ENCODE measurements at places on chromosomes 2 and 18. TPM values are rescaled to one million over a fixed set of nuclear protein-coding genes. Genes with fewer than 3 reads are reported as not detected.
A peak's percentile ranks its signal among the peaks of the same experiment; 100 is the strongest.

DNA sequence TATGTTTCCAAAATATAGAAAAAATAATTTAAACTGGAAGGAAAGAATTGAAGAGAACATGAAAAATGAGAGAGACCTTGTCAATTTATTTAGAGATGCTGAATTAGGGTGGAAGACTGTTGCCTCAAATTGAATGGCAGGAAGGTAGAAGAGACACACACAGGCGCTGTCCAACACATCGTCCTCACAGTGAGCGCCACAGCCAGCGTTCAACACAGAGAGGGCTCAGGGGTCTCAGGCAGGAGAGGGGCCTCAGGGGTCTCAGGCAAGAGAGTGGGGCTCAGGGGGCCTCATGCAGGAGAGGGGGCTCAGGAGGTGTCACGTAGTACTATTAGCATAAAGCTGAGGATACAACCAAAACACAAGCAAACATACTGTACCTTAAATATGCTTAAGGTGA is 65.7 kb downstream of the TMEM18 start:
- DNase-seq: peak; percentile 51
- no peaks in the 10 kb centered on the region for H3K27me3 ChIP-seq
- no peak overlapping the region for H3K27ac ChIP-seq

GRCh38 chr2:149954981-149955600 is 367.5 kb upstream of the MMADHC start:
- H3K27me3 ChIP-seq: no peaks in the 10 kb centered on the region
- H3K4me3 ChIP-seq: no peak overlapping the region
- no peaks in the 10 kb centered on the region for H3K4me1 ChIP-seq
- no peaks in the 10 kb centered on the region for H3K36me3 ChIP-seq

DNA sequence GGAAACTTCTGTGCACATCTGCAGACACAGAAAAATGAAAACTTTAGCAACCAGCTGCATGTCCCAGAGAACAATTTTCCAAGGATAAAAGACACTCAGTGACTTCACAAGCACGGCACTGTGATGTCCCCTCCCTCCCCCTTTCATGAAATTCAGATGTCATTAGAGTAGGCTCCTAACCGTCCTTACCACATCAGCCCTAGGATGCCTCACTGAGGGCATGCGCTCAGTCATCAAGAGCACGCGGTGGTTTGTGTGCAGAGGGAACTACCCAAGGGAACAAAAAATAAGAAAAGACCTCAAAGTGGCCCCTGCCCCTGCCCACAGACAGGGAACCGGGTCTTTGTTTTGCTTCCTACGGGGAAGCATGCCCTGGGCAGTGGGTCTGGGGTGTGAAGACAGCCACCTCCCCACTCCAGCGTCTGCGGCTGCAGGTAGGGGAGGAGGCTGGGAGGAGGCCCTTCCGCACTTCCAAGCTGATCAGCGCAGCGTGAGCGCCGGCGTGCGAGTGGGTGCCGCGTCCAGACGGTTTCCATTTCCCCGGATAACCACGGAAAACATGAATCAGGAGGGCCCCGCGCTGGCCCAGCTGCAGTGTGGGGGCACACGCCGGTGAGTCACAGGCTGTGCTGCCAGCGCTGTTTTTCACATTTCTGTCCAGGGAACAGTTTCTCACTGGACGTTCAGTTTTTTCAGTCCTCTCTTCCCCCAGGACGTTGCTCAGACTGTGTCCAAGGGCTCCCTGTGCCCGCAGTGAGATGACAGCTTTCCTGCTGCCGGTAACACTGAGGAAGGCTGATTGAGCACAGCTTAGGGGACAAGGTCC is 70.6 kb downstream of the COPS8 start:
- H3K4me3 ChIP-seq: no peak overlapping the region
- no peaks in the 10 kb centered on the region for H3K4me1 ChIP-seq
- peak; percentile 83 for DNase-seq
- no peaks in the 10 kb centered on the region for H3K27me3 ChIP-seq
- no peaks in the 10 kb centered on the region for H3K36me3 ChIP-seq

- H3K27ac ChIP-seq: no peak overlapping the region
- no peak for DNase-seq
- H3K27me3 ChIP-seq: no peaks in the 10 kb centered on the region
- H3K36me3 ChIP-seq: no peaks in the 10 kb centered on the region
Observed at GRCh38 chr18:6648581-6648980, 80.9 kb upstream of the ARHGAP28 start.

GRCh38 chr2:38940746-38941145 is 51.1 kb downstream of the ARHGEF33 start:
- no peak for DNase-seq
- peaks cover 2% of the 10 kb centered on the region for H3K36me3 ChIP-seq
- no peaks in the 10 kb centered on the region for H3K4me1 ChIP-seq
- H3K4me3 ChIP-seq: no peak overlapping the region

The DSC3 gene
- polyA plus RNA-seq: 2.0 TPM

GRCh38 chr18:7645756-7646155 is 78.6 kb downstream of the PTPRM start:
- H3K4me3 ChIP-seq: no peak overlapping the region
- peaks cover 6% of the 10 kb centered on the region for H3K4me1 ChIP-seq
- H3K36me3 ChIP-seq: no peaks in the 10 kb centered on the region
- no peak for DNase-seq
- no peak overlapping the region for H3K27ac ChIP-seq
